Stimulated activated CD8-positive, alpha-beta memory T cell treated with anti-CD3 and anti-CD28 coated beads, Interleukin-15, amount 100 ng/mL, for 4 hours (primary cell): ENCODE measurements at places on chromosomes 6 and 20.

GRCh38 chr6:118825661-118826060 is 68.3 kb upstream of the ASF1A start:
- no peak for DNase-seq

DNA sequence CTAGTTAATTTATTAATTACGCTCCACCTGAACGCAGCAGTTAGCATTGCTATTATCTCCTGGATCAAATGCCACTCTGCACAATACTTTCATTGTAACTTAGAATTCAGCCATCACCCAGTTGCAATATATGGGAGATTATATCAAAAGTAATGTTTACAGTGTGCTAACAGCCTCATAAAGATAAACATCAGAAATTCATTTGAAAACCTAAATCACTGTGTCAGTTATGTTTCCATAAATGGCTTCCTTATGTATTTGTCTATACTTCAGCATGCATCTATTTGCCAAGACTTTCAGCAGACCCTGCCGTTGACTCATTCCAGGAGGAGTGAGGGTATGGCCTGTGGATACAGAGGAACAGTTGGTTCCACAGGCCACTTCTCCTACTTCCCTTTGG is 300.1 kb downstream of the TFAP2B start:
- DNase-seq = no peak

DNA sequence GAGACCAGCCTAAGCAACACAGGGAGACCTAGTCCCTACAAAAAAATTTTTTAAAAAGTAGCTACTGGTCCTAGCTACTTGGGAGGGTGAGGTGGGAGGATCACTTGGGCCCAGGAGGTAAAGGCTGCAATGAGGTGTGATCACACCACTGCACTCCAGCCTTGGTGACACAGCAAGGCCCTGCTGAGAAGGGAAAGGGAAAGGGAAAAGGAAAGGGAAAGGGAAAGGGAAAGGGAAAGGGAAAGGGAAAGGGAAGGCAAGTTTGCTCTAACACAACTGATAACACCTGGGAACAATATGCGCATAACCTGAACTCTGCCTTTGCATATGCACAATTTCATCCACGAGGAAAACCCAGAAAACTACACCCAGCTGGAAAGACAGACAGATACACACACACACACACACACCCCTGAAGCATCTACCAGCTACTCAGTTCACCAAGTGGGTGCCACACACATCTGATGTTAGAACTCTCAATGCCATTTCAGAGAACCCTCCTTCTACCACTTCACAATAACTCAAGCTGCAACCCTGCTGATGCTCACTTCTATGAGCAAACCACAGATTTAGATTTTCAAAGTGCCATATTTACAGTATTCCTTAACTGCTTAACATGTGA is 19.1 kb downstream of the B4GALT5 start:
- DNase-seq = no peak

- no peak for DNase-seq
Observed at GRCh38 chr6:30565772-30566171, 5.5 kb upstream of the ABCF1 start.

DNA sequence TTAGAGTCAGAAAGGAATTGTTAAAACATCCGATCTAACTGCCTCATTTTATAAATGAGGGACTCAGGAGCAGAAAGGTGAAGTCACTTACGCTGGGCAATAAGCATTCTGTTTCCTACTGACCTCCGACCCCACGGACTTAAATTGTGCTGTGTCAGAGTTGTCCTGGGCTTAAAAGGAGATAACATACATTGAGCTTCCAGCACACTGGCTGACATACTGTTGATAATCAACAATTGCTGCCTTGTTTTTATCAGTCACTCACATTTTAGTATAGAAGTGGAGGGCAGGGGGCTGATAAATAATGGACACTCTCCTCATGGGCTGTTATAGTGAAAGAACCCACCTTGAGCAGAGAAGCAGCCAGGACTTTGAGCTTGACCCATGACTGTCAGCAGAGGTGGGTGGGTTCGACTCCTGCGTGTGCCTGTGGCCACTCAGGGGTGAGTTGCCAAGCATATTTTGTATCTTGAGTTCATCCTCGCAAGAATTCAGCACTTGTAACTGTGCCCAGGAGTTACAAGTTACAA is 166.5 kb upstream of the JARID2 start:
- DNase-seq = no peak

DNA sequence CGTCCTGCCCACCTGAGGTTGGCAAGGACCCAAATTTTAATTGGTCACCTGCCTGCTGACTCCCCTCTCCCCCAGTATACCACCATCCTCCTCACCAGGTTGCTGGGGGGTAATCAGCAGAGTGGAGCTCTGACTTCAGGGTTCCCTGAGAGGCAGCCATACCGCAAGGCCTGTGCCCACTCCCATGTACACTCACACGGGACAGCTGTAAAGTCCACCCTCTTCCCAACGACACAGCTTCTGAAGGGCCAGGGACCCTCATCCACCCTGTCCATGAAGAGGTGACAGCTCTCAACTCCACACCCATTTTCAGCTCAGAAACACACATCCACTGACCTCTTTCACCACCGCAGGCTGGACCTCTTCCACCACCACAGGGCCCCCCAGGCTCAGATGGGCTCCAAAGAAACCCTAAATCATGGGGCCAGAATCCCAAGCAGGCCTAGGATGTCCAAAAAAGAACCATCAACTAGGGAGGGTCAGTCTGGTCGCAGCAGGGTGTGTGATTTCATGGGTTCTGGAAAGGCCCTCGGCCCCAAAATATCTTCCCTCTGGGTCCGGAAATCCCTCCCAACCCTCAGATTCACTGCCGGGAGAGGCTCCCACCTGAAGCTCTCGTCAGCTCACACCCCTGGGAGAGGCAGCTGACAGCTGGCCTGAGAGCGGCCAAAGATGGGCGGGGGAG is 30.0 kb downstream of the TFEB start:
- no peak for DNase-seq

DNA sequence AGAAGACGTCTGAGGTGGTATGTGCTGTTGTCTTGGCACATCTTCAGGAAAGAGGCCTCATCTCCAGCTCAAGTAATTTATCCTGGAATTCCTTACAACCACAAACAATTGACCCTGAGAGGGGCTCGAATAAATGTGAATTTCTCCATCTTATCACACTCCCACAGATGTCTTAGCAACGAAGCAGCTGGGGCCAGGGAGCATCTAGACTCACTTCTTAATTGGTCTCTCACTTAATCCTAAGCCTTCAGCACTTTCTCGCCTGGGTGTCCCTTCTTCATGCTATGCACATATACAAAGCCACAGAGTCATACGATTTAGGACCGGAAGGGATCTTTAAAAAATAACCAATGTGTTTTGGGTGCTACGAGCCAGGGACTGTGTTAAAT is 27.1 kb downstream of the PCK1 start:
- no peak for DNase-seq

GRCh38 chr6:2305951-2306350 is 60.5 kb upstream of the GMDS start:
- no peak for DNase-seq

- DNase-seq = no peak
Observed at GRCh38 chr6:38148606-38149005, 329.1 kb downstream of the ZFAND3 start.

DNA sequence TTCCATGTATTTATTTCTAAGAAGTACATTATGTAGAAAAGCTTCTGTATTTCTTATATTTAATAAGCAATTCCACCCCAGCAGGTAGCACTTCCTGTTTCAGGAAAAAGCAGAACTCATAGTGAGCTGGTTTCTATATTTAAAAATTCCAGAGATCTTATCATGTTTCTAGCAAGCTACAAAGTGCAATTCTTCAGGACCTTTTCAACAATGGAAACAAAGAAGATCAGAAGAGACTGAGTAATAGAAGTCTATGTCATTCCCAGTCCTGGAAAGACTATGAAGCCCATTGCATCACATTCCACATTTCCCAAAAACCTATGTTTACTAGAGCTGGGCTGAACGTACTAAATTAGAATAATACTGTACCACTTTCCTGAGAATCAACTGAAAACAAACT is 302.6 kb upstream of the NRSN1 start:
- DNase-seq = no peak

DNA sequence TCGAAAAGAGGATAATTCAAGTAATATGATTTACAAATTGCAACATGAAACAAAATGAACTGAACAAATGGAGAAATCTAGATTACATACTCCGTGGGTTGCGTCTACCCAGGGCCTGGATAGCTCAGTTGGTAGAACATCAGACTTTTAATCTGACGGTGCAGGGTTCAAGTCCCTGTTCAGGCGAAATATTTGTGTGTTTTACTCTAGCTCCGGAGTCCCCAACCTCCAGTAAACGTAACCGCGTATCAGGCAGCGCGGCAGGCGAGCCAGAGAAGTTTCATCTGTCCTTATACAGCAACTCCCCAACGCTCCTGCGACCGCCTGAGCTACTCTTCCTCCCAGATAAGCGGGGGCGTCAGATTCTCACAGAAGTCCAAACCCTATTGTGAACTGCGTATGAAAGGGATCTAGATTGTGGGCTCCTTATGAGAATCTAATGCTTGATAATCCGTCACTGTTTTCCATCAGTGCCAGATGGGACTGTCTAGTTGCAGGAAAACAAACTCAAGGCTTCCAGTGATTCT is 176.1 kb downstream of the TRIM27 start:
- DNase-seq = no peak
